ENCODE measurements at places on chromosomes 12 and 14.

- DNase-seq, result peak; percentile 34
Measured at GRCh38 chr12:82479511-82479910, 121.2 kb downstream of the METTL25 start.

DNA sequence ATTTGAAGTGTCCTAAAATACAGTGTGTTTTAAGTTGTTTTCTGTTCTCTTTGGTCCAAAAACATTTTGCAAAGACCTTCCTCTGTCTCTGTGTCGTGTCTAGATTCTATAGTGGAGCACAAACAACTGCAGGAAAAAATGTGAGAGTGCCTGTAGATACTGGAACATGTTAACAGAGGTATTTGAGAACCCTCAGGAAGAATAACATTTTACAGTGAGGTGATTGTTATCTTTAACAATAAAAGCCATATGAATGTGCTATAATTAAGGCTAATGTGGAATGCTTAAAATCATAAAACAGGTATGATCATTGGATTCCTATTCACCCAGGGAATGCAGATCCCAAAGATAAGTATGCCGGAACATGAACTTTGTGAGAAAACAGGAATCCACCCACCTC, 98.0 kb downstream of the SAMD4A start:
- DNase-seq, result no peak

DNA sequence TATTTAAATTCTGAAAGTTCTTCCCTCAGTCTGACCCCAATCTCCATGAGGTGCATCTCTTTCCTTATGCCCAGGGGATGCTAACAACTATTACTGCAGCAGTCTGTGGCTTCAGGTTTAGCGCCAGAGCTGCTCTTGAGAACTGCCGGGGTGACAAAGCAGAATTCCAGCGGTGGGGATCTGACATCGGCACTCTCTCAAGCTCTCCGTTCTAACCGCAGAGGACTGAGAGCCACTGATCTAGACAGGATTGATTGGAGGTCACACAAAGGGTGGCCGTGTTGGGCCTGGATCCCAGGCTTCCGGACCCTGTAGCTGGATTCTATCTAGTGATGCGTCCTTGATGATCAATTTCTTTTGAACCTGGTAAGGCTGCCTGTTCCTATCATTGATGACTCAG, 155.6 kb upstream of the TMEM132C start:
- DNase-seq, result no peak

DNA sequence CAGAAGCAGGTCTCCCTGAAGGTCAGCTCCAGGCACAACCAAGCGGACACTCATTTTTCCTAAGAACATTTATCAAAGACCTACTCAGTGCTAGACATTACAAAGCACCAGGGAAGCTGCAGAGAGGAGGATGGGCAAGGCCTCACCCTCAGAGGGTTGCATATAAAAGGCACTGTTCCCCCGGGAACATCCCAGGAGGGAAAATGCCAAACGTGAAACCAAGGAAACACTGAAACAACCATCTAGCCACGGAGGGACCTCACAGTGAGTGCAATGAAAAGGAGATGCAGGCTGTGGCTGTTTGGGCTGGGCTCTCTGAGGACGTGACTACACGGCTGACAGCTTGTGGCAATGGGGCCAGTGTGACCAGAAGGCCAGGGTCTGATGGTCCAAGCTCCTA, 117.4 kb upstream of the VASH1 start:
- DNase-seq, result peak; percentile 13

DNA sequence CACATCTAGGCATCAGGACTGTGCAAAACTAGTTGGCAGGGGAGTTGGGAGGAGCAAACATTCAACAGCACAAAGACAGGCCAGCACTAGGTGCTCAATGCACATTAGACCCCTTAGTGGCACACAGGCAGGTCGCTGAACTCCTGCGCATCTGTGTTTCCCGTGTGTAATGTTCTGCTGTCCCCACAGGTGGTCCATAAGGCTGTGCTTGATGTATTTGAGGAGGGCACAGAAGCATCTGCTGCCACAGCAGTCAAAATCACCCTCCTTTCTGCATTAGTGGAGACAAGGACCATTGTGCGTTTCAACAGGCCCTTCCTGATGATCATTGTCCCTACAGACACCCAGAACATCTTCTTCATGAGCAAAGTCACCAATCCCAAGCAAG, 11.2 kb downstream of the SERPINA3 start:
- no peak for DNase-seq

- DNase-seq, result no peak
Measured at GRCh38 chr14:31269634-31270195, 62.1 kb upstream of the HECTD1 start.

DNA sequence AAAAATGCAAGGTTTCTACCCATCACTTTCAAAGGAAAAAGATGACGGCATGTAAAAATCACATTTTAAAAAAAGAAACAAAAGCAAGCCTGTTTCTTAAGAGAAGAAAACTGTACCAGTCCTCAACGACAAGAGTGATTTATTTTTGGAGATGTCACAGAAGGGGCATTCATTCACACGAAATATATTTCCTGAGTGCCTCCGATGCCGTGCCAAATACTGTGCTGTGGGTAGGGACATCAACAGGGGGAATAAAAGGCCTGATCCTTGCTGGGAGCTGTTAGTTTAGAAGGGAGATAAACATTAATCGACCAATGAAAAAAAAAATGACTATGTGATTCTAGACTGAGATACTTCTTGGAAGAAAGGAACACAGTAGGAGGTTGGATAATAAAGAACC, 297.5 kb upstream of the SOX5 start:
- no peak for DNase-seq

- no peak for DNase-seq
Measured at GRCh38 chr12:15534874-15535273, 212.6 kb downstream of the PTPRO start.

DNA sequence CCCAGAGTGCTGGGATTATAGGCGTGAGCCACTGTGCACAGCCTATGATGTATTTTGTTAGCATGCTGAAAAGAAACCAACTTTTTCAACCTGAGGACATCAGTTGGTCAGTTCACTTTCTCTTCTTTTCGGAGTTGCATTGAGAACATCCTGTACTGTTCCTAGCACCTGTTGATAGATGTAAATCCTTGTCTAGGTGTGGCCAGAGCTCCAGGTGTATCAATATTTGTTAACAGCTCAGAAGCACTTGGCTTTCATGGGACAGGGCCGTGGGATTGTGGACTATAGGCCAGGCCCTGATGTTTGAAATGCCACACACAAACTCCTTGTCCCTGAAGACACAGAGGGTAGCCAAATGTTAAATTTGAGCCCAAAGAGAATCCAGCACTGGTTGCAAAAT, 14.9 kb downstream of the HCAR2 start:
- DNase-seq, result no peak

- no peak for DNase-seq
Measured at GRCh38 chr14:91055016-91055415, 5.4 kb downstream of the RPS6KA5 start.

GRCh38 chr14:77228056-77228455, 43.0 kb downstream of the NGB start:
- no peak for DNase-seq

DNA sequence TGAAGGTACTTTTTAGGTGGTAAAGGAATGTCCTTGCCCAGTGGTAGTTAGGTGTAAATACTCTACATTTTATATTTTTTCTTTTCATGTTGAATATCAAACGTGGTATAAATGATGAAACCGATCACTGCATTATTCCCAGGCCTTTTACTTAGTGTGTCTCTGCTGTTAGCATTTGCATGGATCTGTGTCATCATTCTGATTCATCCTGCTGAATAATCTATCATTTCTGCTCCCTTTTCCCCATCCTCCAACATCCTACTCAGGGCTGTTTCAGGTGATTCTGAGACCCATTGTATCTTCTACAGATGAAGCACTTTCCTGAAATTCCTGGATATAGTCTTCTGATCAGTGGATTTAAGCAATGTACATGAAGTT, 61.0 kb upstream of the PTHLH start:
- DNase-seq, result no peak

DNA sequence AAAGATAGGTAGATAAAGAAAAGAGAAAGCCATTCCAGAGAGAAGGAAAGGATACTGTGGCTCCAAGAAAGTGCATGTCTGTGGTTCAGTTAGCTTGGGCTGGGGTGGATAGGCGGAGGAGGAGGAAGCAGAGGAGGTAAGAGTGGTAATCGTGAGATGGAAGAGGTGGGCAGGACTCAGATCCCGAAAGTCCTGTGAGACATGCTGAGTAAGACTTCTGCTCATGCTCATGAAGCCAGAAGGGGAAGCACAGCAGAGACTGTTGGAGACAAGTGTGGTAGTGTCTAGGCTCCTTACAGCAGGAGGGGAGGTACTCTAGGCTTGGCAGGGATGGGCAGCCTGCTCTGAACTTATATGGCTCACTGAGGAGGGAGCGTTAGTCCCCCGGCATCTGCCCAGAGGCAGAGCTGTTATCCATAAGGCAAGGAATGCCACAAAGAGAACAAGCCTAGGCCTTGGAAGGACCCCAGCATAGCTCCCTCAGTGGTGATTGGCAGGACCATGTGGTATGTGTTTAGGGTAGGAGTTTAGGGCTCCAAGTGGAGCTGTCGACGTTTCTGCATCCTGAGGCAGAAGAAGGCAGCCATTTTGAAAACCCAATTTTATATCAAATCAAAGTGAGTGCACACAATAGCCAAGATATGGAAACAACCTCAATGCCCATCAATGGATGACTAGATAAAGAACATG, 135.3 kb downstream of the SMOC1 start:
- DNase-seq, result no peak

DNA sequence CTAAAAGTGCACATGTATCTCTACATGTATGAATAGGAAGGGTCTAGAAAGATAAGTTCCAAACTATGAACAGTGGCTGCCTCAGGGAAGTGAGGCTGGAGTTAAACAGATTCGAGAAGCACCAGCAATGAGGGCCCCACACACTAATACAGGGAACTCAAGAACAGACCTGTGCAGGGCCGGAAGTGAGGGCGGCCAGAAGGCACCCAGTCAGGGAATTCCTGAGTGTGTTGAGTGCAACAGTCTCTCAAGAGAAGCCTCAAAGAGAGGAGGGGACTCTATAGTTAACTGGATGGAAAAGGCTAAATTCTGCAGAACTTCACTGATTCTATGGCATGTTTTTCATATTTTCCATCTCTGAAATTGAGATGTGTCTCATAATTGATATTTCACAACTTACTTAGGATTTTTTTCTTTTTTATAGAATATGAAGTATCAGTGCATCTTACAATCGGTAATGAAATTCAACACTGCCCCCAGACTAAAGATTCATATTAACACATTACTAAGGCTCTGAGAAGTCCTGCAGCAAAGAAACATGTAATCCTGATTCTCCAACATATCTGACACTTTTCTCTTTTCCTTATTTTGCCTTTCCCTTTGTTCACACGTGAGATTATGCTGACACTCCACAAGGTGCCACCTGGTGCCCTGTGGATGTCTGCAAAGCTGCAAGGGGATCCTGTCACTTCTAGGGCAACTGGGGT, 61.3 kb downstream of the CHGA start:
- DNase-seq, result no peak

GRCh38 chr14:101069228-101069549, 165.7 kb upstream of the RTL1 start:
- DNase-seq, result no peak

DNA sequence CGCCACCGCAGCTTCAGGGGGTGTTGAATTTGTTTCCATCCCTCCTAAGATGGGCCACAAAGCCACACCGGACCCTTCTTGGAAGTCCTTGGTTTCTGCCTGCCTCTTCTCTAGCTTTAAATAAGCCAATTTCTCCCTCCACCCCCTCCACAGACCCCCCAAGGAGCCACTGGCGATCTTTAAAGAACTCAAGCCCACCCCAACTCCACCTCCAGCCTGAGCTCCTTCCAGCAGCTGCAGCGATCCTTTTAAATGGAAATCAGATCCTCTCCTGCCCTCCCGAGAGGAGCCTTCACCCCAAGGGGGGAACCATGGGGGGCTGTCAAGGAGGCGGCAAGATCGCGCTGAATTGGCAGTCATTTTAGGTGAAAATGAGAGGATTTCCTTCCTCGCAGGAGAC, 133.1 kb downstream of the NCOR2 start:
- DNase-seq, result no peak

- DNase-seq, result no peak
Measured at GRCh38 chr14:105486163-105486973, at the start of gene CRIP1. Gene CRIP1 (plus strand): TSS chr14:105486886. CDS start chr14:105487260, 374 bp downstream.

GRCh38 chr12:34402228-34402898, 380.1 kb downstream of the ALG10 start:
- DNase-seq, result no peak

GRCh38 chr12:42593874-42594273, 4.3 kb upstream of the PRICKLE1 start:
- DNase-seq, result no peak

DNA sequence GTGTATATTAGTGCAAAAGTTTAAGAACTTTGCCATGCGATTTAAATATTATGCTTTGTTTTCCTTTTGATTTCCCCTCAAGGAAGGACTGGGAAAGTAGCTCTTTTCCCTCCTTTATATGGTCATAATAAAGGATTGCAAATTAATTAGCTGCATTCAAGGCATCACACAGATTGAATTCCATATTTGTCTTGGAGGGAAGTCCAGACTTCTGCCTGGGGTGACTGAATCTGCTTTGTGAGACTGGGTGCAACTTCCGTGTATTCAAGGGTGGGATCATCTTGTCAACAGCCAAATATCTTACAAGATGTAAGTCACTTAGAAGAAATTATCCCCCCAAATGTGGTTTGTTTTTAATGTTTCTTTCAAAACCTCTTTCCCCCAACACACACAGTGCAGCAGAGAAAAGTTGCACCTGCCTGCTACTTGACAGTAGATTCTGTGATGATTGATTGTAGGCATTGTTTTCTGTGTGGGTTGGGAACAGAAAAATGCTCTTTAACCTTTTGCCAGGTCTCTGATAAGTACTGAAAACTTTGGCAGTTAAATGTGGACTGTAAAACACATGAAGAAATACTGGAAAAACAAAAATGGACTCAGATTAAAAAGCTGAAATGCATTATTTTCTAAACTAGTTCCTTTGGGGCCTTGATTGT, 28.4 kb downstream of the STK38L start:
- peak; percentile 73 for DNase-seq

DNA sequence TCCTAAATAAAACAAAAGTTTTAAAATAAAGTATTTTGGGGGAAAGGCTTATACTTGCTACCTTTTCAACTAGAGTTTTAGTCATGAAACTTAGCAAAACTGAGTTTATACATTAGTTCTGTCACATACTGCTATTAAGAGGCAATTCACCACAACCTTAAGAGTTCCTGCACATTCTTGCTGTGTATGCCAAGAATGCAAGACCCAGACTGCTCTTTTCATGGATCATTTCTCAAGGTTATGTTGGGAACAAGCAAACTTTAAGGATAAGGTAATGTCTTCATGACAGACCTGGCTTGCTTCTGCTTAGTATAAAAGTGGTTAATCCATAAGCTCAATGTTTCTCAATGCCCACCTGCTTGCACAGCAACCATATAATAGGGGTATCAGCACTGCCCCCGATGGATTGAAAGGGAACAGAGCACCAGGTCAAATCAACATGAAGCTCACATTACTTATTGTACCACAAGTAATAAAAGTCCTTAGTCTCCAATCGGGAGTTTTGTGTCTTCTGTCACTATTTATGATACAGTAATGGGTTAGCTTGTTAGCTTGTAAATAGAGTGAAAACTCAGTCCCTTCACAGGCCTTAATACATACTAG, 67.6 kb downstream of the KIF21A start:
- DNase-seq, result no peak

DNA sequence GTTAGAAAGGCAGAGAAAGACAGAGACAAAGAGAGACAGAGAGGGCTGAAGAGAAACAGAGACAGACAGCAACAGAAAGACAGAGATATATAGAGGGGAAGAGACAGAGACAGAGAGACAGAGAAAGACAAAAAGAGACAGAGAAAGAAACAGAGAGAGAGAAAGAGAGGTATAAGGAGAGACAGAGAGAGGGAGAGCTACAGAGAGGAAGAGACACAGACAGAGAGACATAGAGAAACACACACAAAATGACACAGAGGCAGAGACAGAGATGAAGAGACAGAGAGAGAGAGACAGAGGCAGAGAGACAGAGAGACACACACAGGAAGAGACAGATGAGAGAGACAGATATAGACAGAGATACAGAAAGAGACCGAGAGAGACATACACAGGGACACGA, 168.6 kb downstream of the TMEM121 start:
- no peak for DNase-seq

Data from NCI-H69 (cell line).